ENCODE measurements at places on chromosomes 3 and 15. TPM values are rescaled to one million over a fixed set of nuclear protein-coding genes. Genes with fewer than 3 reads are reported as not detected.

- DNase-seq: no peak
These were observed 644.3 kb downstream of the NR2F2 start for GRCh38 chr15:96974761-96975160.

DNA sequence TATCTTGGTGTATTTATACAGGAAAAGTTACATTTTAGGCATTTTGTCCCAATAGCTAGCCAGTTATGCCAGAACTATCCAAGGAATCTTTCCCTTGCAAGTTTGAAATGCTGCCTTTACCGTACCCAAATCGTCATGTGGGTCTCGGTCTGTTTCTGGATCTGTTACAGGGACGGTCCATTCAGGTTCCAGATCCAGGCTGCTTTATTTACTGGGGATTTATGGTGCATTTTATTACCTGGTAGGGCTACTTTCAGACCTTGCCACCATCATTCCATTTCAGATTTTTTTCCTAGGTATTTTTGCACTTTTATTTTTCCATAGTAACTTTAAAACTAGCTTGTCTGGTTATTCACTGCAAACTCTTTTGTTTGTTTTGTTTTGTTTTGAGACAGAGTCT is 186.5 kb downstream of the NSMCE3 start:
- no peak for DNase-seq

The COL6A5 gene
- total RNA-seq: not detected

- no peak for DNase-seq
These were observed 186.0 kb downstream of the NLGN1 start for GRCh38 chr3:173583496-173583895.

DNA sequence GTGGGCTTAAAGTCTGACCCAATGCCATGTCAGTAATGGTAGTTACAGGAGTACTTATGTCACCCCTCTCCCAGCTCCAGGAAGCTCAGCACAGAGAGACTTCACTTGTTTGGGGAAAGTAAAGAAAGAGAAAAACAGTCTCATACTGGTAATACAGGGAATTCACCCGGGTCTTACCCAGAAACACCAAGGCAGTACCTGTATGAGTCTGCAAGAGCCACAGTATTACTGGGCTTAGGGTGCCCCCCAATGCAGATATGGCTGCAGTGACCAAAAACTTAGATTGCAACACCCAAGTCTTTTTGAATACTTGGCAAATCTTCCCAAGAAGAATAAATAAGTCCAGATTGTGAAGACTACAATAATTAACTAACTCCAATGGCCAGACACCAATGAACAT is 622.1 kb downstream of the IGSF11 start:
- DNase-seq: no peak

All from body of pancreas (tissue), 4 donors.